Sciatic nerve (tissue), 2 donors: ENCODE measurements at places on chromosomes 13 and 19. TPM values are rescaled to one million over a fixed set of nuclear protein-coding genes. Genes with fewer than 3 reads are reported as not detected.

- no peak for DNase-seq
Observed at GRCh38 chr19:10975374-10976130, 14.7 kb downstream of the SMARCA4 start.

GRCh38 chr19:19452243-19453124, 47.0 kb downstream of the GATAD2A start:
- no peak for DNase-seq

PSG3 gene
- not detected for total RNA-seq

LSR gene
- total RNA-seq: 9.3 TPM
